ENCODE measurements at places on chromosomes 7 and 10. TPM values are rescaled to one million over a fixed set of nuclear protein-coding genes. Genes with fewer than 3 reads are reported as not detected.

The OR2A42 gene
- total RNA-seq: not detected

The CHN2 gene
- 25.5 TPM for total RNA-seq

The GDI2 gene
- total RNA-seq: 442 TPM

The MYO3A gene
- not detected for total RNA-seq

The TMEM213 gene
- not detected for total RNA-seq

The AKR1C4 gene
- not detected for total RNA-seq

The CNOT4 gene
- 11.9 TPM for total RNA-seq

The NT5C2 gene
- total RNA-seq: 53.8 TPM

The AGR2 gene
- 870 TPM for total RNA-seq

The TMEM176A gene
- not detected for total RNA-seq

The CREB5 gene
- total RNA-seq: 2.0 TPM

The CYP2E1 gene
- total RNA-seq: 0.54 TPM

The LRRC17 gene
- 148 TPM for total RNA-seq

The DGKI gene
- 5.2 TPM for total RNA-seq

The OR2A7 gene
- 7.1 TPM for total RNA-seq

The ASZ1 gene
- not detected for total RNA-seq

The OGDHL gene
- total RNA-seq: 0.39 TPM

The SLC39A12 gene
- total RNA-seq: not detected

The NPC1L1 gene
- total RNA-seq: not detected

The ODAD2 gene
- under 0.01 TPM for total RNA-seq

The SLC25A13 gene
- 40.3 TPM for total RNA-seq

The ZC3HAV1L gene
- total RNA-seq: 55.2 TPM

The NXPH1 gene
- total RNA-seq: not detected

The FAM204A gene
- total RNA-seq: 52.6 TPM

The MMD2 gene
- total RNA-seq: not detected

The ZNF25 gene
- total RNA-seq: 2.7 TPM

The ACTL6B gene
- not detected for total RNA-seq

The EPO gene
- 0.39 TPM for total RNA-seq

The VPS50 gene
- 25.4 TPM for total RNA-seq

The TRPV5 gene
- total RNA-seq: under 0.01 TPM

The WIPF3 gene
- 0.39 TPM for total RNA-seq

The CFTR gene
- under 0.01 TPM for total RNA-seq

The ARHGAP22 gene
- total RNA-seq: 0.39 TPM

The KIF5B gene
- total RNA-seq: 59.7 TPM

The CYP3A7 gene
- total RNA-seq: 0.22 TPM

The HEPACAM2 gene
- total RNA-seq: not detected

The CPED1 gene
- 0.39 TPM for total RNA-seq

The DOCK1 gene
- 124 TPM for total RNA-seq

Data from placental epithelial cell (primary cell).